ENCODE measurements at places on chromosomes 4 and X.

GRCh38 chrX:122934131-122934530, 249.9 kb upstream of the GRIA3 start:
- DNase-seq: no peak

DNA sequence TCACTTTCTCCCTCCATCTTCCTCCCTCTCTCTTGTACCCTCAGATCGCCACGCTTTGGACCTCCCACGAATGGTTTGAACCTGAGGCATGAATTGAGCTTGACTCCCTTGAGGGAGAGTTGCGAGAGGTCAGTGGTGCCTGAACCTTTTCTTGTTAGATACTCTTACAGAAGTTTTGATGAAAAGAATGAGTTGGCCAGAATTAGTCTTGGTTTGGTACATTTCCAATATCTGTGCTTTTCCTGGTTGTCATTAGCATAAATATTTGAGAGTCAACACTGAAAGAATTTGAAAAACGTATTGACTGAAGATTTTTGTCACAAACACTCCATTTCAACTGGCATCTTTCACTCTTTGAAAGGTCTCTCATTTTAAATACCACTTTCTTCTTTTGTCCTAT, 510.6 kb upstream of the DIPK2B start:
- DNase-seq: no peak

- DNase-seq: no peak
These were observed 437.6 kb upstream of the AGA start for GRCh38 chr4:177879851-177880250.

DNA sequence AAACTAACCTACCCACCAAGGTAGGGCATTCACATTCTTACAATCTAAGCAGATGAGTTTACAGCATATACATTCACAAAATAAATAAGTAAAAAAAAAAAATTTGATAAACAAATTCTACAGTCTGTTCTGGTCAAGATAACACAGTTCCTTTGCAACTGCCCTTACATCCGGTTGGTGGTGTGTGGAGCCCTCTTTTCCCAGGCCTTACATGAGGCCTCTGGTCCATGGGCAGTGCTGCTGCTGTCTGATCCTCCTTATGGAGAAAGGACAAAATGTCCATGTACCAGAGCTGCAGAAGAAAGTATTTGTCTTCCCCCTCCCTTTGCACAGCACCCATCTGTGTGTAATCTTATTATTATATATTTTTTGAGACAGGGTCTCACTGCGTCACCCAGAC, 2.2 kb upstream of the SEPTIN11 start:
- DNase-seq: no peak

- no peak for DNase-seq
These were observed 182.5 kb upstream of the ARHGEF9 start for GRCh38 chrX:63967551-63967950.

DNA sequence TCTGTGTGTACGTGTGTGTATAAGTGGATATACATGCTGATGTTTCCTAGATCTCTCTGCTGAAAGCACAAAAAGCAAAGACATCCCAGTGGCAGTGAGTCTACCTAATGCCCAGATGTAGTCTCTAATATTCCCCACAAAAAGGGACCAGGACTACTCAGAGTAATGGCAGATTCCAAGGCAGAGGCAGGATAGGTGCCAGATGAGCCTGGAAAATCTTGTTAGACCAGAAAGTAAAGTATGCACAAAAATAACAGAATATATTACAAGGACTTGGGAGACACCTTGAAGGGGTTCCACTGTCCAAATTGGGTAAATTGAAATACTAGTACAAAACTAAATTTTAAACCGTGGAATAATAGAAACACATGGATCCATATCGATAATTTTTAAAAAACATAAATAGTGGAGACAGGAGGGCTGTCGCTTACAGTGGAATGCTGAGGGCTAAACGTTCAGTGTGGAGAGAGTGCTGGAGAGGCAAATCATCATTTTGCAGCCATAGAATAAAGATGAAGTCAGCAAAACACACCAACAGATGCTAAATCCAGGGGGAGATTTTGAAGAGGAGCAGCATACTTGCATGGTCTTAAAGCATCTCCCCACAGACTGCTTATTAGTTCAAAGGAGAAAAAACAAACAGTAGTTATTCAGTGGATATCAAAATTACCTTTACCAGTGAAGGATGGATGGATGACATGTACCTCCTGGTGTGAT, 123.4 kb upstream of the TSPAN5 start:
- no peak for DNase-seq

GRCh38 chrX:10015723-10016518, 48.8 kb downstream of the CLDN34 start:
- peak; percentile 67 for DNase-seq

GRCh38 chr4:77044461-77045150, 31.2 kb downstream of the CCNI start:
- peak; percentile 33 for DNase-seq

DNA sequence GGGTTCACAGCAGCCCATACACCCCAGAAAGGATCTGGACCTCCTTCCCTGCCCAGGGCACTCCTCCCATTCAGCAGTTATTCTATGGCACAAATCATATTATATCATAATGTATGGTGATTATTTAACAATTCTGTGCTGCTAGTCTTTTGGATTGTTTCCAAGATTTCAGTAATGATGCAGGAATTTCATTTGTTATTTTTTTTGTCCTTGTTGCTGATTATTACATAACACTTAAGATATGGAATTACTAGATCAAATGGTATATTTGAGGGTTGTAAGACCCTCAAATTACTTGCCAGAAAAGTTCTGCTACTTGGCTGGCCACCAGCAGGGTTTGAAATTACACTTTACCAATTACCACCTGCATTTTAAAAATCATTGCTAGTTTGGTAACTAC, 36.4 kb downstream of the QDPR start:
- no peak for DNase-seq

DNA sequence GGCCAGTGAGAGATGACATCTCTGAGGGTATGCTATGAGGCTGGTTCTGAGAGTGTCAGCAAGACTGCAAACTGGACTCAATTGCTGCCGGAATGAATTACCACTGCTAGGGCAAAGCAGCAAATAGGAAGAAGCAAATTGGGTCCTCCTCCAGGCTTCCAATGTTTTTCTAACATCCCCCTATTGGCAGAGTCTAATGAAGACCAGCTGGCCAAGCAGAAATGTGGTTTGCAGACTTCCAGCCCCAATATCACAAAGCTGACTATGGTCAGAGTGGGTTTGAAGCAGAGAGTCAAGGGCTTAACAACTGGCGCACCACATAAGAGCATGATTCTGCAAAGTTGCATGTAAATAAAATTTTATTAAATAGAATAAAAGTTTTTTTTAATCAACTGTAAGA, 225.4 kb upstream of the GLRA2 start:
- no peak for DNase-seq

GRCh38 chrX:118623062-118623461, 104.3 kb upstream of the IL13RA1 start:
- DNase-seq: no peak

DNA sequence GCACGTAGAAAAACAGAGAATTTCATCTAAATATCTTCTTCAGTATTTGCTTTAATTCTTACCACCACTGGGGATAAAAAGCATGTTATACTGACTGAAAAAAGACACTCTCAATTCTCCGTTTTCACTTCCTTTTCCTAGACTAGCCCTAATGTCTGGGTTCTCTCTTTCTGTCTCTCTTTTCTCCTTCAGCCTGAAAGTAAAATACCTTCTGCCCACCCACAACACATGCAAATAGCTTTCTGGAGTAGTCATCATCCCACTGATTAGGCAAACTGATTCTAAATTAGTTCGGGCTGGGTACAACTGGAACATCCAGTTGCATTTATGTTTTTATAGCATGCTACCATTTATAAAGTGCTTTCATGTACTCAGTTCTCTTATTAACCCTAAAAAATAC, 142.4 kb upstream of the ANKRD50 start:
- no peak for DNase-seq

DNA sequence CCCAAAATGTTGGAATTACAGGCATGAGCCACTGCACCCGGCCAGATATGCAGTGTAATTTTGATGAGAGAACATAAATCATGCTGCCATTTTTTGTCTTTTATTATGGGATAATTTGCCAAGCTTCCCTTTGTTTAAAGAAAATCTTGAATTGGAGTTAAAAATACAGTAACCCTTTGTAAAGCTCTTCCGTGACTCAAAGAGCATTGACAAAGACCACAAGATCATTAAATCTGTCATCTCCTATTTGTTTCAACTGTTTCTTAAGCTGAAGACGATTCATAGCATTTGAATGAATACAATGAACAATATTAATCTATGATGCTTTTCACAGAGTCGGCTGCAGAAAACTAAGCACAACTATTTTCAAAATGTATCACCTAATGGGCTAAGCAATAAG, 132.6 kb downstream of the ANAPC4 start:
- DNase-seq: peak; percentile 59

DNA sequence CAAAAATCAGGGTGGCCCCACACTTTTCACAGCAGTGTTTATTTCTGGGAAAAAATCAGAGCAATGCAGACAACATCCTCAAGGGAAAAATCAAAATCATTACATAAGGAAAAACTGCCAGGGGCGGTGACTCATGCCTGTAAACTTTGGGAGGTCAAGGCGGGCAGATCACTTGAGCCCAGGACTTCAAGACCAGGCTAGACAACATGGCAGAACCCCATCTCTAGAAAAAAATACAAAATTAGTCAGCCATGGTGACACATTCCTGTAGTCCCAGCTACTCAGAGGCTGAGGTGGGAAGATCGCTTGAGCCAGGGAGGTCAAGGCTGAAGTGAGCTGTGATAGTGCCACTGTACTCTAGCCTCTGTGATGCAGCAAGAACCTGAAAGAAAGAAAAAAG, 102.8 kb downstream of the NAF1 start:
- DNase-seq: no peak

GRCh38 chrX:107117993-107118321, 665 bp downstream of the RBM41 start:
- DNase-seq: no peak
